ENCODE measurements at places on chromosomes 5 and 9.

DNA sequence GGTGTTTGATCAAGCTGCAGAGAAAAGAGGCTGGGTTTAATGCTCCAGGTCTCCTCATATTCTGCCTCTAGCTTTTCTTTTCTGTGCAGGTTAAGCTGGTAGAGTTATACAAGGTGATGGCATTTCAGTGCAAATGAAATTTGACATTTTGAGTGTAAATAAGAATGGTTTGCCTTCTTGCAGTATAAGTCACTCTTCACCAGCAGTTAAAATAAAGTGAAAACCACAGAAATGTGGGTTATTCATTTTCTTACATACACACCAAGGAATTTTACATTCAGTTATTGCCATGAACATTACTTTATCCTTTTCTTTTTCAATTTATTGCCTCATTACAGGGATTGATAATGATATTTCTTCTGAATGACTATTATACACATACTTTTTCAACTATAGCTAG lies 337.5 kb upstream of the PCSK5 start:
- no peaks in the 10 kb centered on the region for H3K4me1 ChIP-seq
- no peak for DNase-seq
- no peak overlapping the region for H3K4me3 ChIP-seq

DNA sequence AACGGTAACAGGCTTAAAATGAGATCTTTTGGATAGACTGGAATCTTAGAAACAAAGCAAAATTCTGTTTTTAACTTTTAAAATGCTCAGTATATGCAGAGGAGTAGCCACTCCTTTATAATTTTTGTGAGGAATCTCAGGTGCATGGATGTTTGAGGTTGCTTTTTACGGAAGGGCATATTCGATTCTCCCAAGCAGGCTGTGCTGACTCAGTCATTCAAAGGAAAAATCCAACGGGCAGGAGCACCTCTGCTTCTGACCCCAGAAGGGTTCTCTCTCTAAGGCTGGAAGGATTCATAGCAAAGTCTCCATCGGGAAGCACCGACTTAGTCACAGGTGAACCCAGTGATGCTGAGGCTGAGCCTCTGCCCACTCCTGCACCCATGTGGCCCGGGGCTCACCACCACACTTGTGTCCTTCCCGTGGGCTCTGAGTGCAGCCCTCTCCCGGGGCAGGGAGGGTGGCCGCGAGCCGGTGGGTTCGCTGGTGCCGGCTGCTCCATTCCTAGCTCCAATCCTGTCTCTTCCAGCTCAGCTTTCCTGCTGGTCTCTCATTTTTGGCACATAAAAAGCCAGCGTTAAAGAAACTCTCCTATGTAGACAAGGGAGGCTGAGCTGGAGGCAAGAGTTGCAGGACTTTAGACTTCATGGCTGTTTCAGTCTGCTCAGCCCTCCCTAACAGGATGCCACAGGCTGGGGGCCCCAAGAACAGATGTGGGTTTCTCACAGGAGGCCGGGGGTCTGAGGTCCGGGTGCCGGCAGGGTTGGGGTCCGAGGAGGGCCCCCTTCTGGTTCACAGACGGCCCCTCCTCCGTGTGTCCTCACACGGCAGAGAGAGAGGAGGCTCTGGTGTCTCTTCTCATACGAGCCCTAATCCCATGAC lies 135.6 kb upstream of the LPCAT1 start:
- H3K4me3 ChIP-seq: no peak overlapping the region
- no peaks in the 10 kb centered on the region for H3K36me3 ChIP-seq
- H3K27me3 ChIP-seq: peaks cover 28% of the 10 kb centered on the region
- H3K27ac ChIP-seq: no peak overlapping the region
- no peaks in the 10 kb centered on the region for H3K4me1 ChIP-seq

DNA sequence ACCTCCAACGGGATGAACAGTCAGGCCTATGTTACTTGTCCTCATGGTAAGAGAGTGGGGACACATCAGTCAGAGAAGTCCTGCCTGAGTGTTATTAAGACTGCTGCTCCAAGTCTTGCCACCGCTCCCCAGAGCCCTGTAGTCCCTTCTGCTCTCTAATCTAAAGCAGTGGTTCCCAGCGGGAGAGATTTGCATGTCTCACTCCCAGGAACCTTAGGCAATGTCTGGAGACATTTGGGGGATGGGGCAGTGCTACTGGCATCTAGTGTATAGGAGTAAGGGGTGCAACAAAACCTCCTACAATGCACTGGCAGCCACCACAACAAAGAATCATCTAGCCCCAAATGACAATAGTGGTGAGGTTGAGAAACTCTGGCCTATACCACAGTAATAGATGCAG lies 2.6 kb upstream of the SVEP1 start:
- no peak overlapping the region for H3K4me3 ChIP-seq
- H3K27me3 ChIP-seq: peaks cover 27% of the 10 kb centered on the region
- peaks cover 7% of the 10 kb centered on the region for H3K4me1 ChIP-seq
- H3K36me3 ChIP-seq: no peaks in the 10 kb centered on the region
- no peak overlapping the region for H3K27ac ChIP-seq
- DNase-seq: no peak

DNA sequence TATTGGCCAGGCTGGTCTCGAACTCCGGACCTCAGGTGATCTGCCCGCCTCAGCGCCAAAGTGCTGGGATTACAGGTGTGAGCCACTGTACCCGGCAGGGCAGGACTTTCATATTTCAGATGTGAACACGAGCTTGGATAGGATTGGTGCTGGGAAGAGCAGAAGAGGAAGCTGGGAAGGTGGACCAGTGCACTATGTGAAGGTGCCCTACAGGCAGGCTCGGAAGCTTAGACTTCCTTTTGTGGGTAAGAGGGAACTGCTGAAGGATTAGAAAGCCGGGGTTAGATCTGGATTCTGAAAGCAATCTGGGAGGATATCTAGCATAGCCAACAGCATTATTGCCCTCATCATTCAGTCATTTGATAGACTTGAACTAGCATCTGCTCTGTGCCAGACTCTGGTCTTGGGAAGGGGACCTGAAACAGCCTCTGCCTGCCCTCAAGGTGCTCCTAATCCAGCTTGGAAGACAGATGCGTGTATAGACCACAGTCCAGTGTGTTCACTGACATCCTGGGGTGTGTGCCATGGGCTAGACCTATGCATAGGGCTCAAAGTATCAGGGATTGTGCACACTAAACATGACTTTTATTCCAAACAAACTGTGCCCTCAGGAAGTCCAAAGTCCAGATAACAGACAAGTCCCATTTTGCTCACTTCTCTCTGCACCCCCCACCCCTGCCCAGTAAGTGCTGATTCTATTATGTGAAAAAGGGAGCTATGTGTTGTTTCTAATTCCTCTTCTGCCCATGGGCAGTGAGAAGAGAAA lies 637 bp downstream of the CBY3 start:
- H3K4me3 ChIP-seq: peak overlapping the region; percentile 81
- peaks cover 3% of the 10 kb centered on the region for H3K36me3 ChIP-seq
- DNase-seq: no peak
- no peaks in the 10 kb centered on the region for H3K27me3 ChIP-seq

DNA sequence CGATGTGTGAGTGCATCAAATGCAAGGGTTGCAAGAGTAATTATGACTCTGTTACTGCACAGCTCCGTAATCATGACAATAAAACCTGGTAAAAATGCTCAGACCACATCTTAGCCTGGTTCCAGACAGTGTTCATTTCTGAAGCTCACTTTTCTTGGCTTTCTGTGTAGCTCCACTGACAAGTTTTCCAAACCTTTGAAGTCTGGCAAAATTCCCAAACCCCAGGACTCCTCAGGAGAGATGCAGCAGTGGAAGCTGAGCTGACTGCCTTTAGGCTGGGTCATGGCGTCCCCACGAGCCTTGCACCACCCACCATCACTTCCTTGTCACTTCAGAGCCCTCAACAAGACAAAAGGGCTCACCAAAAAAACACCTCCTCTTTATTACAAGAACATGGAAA lies 131.6 kb upstream of the TAS2R1 start:
- no peaks in the 10 kb centered on the region for H3K36me3 ChIP-seq
- no peaks in the 10 kb centered on the region for H3K27me3 ChIP-seq
- H3K27ac ChIP-seq: no peak overlapping the region
- H3K4me3 ChIP-seq: no peak overlapping the region
- no peaks in the 10 kb centered on the region for H3K4me1 ChIP-seq

GRCh38 chr5:32687499-32687831 lies 23.7 kb upstream of the NPR3 start:
- H3K4me1 ChIP-seq: no peaks in the 10 kb centered on the region
- DNase-seq: no peak
- no peak overlapping the region for H3K4me3 ChIP-seq
- no peaks in the 10 kb centered on the region for H3K36me3 ChIP-seq
- peaks cover 3% of the 10 kb centered on the region for H3K27me3 ChIP-seq

DNA sequence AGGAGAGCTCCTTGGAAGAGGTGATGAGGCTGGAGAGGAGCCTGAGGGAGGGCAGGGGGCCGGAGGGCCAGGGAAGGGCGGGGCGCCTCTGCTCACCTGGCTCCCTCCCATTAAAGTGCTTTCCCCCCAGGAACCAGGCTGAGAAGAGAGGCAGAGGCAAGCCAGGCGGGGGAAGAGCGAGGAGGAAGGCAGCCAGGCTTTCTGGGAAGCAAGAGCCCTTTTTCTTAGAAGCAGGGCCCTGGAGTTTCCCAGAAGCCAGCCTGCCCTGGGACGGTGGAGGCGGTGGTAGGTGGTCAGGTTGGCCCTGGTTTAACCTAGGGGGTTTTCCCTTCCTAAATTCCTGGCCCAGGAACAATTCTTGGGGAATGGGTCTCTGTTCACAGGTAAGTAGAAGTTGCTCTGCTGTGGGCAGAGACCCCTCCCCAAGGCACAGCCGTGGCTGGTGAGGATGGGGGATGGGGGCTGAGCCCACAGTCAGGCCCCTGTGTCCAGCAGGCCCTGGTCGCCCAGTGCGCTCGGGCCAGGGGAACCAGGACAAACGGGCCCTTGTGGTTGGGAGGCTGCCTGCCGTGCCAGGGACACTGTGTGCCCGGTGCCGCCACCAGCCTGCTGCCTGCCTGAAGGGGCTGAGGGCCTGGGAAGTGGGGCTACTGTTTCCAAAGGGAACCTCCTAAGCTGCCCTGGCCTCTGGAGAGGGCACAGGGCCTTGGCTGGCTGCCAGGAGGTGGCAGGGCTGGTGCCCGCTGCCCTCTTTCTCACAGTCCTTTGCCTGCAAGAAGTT lies 16.6 kb upstream of the RALGDS start:
- no peak overlapping the region for H3K4me3 ChIP-seq
- peaks cover 71% of the 10 kb centered on the region for H3K4me1 ChIP-seq
- H3K36me3 ChIP-seq: no peaks in the 10 kb centered on the region
- peak overlapping the region; percentile 87 for H3K27ac ChIP-seq

DNA sequence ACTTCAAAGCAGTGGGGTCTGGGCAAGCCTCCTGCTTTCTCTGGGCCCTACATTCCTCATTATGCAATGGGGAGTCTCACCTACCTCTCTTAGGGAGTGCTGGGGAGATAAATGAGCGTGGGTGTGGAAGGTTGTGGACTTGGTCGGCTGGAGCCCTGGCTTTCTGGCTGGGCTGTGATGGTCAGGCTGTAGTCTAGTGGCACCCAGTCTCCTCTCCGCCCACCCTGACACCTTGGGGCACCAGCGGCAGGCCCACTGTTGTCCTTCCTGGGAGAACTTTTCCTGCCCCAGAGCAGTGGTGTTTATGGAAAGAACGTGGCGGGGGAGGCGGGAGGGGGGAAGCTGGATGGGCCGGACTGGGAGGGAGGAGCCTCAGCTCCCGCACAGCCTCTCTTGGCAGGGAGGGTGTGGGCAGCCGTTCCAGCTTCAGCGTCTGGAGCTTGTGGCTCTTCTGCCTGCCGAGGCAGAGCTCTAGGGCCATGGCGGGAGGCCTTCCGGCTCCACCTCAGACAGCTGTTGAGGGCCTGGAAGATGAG lies 4.1 kb downstream of the PTGS1 start:
- no peak overlapping the region for H3K4me3 ChIP-seq
- peaks cover 8% of the 10 kb centered on the region for H3K4me1 ChIP-seq
- DNase-seq: no peak
- H3K36me3 ChIP-seq: peaks cover 4% of the 10 kb centered on the region
- no peak overlapping the region for H3K27ac ChIP-seq

DNA sequence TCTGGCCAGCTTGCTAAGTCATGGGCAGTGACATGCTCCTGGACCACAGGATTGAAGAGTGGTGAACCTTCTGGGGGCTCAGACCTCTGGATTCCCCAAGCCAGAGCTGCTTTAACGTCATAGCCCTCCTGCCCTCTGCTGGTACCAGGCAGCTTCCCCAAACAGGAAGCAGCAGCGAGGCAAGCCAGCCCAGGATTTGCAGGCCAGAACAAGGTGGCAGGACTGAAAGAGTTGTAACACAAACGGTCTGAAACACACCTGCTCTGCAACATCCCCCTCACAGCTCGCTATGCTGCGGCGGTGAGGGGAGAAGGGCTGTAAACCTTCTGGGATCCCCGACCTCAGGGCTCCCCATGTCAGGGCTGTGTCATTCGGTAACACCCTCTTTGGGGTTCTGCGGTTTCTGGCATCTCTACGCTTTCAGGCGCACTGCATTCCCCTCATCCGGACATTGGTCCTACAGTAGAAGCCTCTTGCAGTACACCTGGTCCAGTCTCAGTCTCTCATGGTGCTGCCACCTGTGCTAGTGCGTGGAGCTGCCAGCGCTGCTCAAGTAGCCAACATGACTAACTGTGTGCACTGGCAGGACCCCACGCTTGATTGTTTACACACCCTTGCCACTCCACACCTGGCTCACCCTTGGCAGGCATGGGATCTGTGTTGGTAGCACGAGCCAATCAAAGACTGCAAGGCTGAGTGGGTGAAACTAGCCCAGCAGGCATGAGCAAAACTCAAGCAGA lies 893.3 kb downstream of the PTPRD start:
- H3K4me1 ChIP-seq: no peaks in the 10 kb centered on the region
- no peaks in the 10 kb centered on the region for H3K36me3 ChIP-seq
- no peak overlapping the region for H3K27ac ChIP-seq
- H3K4me3 ChIP-seq: no peak overlapping the region

GRCh38 chr5:155844542-155844941 lies 482.4 kb upstream of the SGCD start:
- H3K27me3 ChIP-seq: no peaks in the 10 kb centered on the region
- no peak for DNase-seq
- no peaks in the 10 kb centered on the region for H3K4me1 ChIP-seq
- no peaks in the 10 kb centered on the region for H3K36me3 ChIP-seq
- H3K27ac ChIP-seq: no peak overlapping the region
- H3K4me3 ChIP-seq: no peak overlapping the region

DNA sequence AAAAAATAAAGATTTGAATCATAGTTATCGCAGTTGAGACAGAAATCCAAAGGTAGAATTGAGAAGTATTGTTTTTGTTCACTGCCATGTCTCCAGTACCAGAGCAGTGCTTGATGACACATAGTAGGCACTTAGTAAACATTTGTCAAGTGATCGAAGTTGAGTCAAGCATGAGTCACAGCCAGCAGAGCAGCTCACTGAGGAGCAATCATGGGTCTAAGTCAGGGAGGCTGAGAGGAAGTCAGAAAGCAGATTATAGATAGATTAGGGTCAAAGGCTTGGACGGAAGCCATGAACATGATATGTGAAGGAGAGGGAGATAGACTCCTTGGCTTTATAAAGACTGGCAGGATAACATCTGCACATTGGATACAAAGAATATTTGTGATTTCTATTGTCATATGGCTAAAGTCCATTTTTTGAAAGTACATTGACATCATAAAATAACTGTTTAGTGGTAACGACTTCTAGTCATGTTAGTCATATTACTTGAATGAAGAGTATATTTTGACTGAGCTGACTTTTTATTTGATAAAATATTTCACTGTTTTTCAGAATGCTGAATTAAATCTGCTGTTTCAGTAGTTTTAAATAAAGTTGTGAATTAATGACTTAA lies 168.5 kb downstream of the RAB3C start:
- H3K27ac ChIP-seq: no peak overlapping the region
- H3K4me3 ChIP-seq: no peak overlapping the region
- no peak for DNase-seq
- H3K36me3 ChIP-seq: no peaks in the 10 kb centered on the region

- H3K4me3 ChIP-seq: no peak overlapping the region
- H3K4me1 ChIP-seq: no peaks in the 10 kb centered on the region
- H3K27me3 ChIP-seq: no peaks in the 10 kb centered on the region
- no peak overlapping the region for H3K27ac ChIP-seq
- DNase-seq: no peak
These were observed 238.8 kb downstream of the GADD45G start for GRCh38 chr9:89843591-89843990.

Data from naive thymus-derived CD8-positive, alpha-beta T cell (primary cell).